ENCODE measurements at places on chromosomes 5 and 9.

GRCh38 chr5:90424245-90424644 is 14.7 kb upstream of the CETN3 start:
- no peak for DNase-seq

DNA sequence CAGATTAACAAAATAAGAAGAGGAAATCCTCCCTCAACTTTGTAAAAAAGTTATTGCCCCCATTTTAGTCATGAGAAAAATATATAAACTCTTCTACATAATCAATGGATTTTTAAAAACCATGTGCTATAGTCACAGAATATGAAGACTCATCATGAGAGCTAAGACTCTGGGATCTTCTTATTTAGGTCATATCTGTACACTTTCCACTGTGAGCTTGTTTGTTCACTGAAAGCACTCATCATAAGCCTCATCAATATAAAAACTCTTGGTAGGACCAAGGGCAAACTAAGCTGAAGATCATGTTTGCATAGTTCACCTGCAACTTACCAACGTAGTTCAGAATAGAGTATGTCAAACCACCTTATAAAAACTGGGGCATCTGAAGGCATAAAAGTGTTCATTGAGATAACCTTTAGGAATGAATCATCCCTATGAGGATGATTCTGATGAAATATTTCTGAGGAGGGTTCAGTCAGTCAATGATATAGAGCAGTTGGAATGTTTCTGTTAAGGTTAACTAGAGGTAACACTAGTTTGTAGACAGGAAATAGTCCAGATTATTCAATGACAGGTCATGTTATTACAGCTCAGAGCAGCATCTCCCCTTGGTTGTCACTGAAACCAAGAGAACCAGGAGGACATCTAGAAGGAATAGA is 289.9 kb upstream of the SMC2 start:
- no peak for DNase-seq

- DNase-seq = no peak
Measured at GRCh38 chr5:96037128-96037527, 75.5 kb upstream of the ELL2 start.

- no peak for DNase-seq
Measured at GRCh38 chr5:57434227-57434640, 48.4 kb downstream of the ACTBL2 start.

- DNase-seq = no peak
Measured at GRCh38 chr9:16505199-16505598, 365.3 kb downstream of the BNC2 start.

- DNase-seq = no peak
Measured at GRCh38 chr5:13558408-13558807, 386.1 kb downstream of the DNAH5 start.

- no peak for DNase-seq
Measured at GRCh38 chr5:39137819-39138451, 63.7 kb upstream of the RICTOR start.

- no peak for DNase-seq
Measured at GRCh38 chr5:107092695-107093094, 578.0 kb downstream of the EFNA5 start.

DNA sequence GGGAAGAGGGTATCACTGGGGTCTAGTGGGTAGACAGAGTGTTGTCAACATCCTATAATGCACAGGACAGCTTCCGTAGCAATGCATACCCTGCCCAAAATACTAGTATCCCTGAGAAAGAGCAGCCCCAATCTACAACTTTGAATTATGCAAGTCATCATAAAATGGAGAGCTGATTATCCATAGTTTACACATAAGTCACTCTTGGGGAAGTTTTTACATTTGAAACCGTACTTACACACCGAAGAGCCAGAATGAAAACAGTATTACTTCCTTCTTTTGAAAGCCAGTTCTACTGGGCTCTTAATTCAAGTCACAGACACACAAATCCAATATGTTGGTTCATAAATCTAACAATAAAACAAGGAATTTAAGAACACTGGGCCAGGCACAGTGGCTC is 21.6 kb downstream of the RNF145 start:
- DNase-seq = no peak

- no peak for DNase-seq
Measured at GRCh38 chr9:121240472-121241135, 27.4 kb upstream of the GSN start.

- DNase-seq = no peak
Measured at GRCh38 chr5:1950096-1950707, 67.5 kb upstream of the IRX4 start.

DNA sequence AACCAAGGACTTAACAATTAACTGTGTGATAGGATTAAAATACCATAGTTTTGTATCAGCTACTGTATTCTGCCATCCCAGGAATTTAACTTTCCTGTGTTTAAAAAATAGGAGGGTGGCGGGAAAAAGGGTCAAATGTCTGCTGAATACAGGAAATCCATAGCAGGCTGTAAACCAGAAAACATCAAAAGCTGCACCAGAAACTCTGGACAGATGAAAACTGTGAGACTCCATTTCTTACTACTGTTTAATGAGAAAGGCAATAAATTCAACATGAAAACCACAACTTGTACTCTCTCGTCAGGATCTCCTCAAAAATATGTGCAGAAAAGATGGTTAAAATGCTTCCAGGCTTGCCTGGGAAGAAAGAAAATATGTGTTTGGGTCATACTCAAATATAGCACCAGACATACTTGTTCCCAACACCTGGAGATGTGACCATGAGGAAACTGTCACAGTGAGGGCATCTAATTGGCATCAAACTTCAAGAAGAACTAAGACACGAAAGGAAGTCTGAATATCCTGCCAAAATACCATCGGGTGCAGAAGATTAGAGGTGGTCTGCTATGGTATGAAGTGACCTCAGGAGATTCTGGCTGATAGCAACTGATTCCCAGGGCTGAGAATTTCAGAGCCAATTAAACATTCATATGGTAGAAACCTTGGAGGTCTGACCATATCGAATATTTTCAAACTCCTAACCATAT is 164.7 kb upstream of the TARS1 start:
- DNase-seq = no peak

GRCh38 chr5:80043187-80043586 is 8.0 kb downstream of the THBS4 start:
- no peak for DNase-seq

- no peak for DNase-seq
Measured at GRCh38 chr5:64690417-64691151, at the start of gene SHISAL2B. SHISAL2B (plus strand) TSS chr5:64690503; CDS start chr5:64690624, 121 bp downstream.

DNA sequence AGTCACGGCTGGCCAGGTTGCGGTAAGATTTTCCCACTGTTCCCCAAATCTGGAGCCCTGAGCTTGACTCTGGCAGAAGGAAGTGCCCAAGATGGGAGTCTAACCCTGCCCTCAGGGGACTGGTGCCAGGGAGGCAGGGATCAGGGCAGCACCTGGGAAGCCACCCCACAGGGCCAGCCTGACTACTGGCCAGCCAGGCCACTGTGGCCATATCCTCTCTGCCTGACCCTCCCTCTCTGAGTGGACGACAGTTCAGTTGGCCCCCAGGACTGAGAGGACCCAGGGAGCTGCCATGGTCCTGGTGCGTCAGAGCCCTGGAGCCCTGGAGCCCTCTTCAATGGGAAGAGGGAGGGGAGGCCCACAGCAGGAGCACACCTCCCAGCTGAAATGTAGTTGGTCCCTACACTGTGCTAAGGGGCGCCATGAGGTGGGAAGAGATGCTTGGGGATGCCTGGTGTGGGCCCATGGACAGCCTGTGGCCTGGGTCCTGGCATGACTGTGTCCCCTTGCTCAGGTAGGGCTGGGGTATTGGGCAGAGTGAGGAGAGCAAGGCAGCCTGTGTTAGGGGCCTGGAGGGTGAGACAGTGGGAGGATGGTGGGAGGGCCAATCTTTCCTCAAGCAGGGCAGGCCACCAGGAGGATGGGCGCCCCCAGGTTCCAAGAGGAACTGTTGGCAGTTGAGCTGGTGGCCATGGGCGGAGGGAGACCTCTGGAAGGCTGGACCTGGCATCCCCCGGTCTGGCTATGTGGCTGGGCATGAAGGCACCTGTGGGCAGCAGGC is 81.1 kb downstream of the PHF2 start:
- DNase-seq = no peak

DNA sequence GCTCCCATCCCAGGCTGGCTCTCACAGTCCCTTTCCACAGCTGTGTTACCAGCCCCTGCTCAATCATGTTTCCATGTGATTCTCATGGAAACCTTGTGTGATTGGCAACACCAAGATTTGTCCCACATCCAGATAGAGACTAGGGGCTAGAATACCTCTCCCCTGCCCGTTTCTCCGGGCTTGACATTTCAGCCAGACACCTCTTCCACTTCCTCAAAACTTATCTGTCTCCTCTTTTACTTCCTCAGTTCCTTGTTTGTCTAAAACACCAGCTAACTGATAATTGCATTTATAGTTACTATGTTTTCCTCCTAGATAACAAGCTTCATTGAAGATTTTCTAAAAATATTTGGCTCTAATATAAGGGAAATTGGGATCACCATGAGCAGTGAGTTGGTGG is 16.6 kb upstream of the KCNMB1 start:
- DNase-seq = no peak

GRCh38 chr5:36908544-36909260 is 32.1 kb downstream of the NIPBL start:
- DNase-seq = no peak

- peak; percentile 57 for DNase-seq
Measured at GRCh38 chr5:132437604-132438266, 52.8 kb downstream of the IRF1 start.

DNA sequence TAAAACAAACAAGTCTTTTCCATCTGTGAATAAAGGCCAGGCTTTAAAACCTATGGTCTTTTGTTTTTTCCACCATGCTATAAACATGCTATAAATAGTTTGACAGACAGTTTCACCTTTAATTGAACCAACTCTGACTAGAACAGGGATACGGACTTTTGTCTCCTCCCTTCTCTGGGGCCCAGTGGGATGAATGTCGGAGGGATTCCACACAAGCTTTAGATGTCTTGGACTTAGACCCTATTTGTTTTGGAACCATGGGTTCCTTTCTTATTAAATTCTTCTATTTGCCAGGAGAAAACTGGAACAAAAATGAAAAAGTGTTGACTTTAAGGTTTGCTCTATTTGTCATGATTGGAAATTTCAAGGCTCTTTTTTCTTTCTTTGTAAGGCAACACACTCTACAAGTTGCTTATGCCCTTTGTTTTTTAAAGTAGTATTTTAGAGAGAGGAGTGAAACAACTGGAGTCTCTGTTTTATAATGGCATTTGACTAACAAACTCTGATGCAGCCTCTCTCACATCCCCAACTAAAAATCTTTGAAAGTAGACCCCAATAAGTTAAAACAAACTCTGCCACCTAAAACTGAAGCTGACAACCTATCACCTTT is 145.3 kb downstream of the MLLT3 start:
- no peak for DNase-seq

DNA sequence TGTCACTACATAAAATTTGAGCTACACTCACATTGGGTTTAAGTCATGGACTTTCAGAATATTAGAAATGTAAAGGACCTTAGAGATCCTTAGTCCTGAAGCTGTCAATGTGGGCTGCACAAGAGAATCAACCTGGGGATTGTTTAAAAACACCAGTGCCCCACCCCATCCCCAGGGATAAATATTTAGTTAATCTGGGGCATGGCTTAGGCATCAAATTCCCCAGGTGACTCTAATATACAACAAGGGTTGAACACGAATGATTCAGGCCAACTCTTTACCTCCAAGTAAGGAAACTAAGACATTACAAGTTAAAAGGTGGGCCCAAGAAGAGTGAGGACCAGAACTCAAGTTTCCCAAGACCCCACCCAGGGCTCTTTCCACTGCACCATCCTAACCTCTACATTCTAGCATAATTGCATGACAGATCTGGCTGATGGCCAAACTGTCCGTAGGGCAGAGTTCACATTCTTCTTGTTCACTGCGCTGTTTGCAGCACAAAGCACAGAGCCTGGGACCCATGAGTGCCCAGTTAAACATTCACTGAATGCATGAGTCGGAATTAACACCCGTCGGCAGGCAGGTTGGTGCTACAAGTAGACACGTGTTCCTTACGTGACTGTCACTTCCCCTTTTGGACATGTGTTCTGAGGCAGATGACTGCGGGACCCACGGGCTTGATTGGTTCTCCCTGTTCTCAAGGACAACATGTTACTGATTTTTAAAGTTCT is 25.2 kb downstream of the CYFIP2 start:
- DNase-seq = no peak
